Caki2 (cell line): ENCODE measurements at places on chromosomes 5 and 9. TPM values are rescaled to one million over a fixed set of nuclear protein-coding genes. Genes with fewer than 3 reads are reported as not detected.

IL13 gene
- not detected in 2 replicates for total RNA-seq

PCAT7 gene
- total RNA-seq: 1.4 and 5.8 TPM in 2 replicates

PCDHAC1 gene
- 0.09 and 0.10 TPM in 2 replicates for total RNA-seq

ORM2 gene
- not detected in 2 replicates for total RNA-seq

LCN1 gene
- total RNA-seq: not detected in 2 replicates

BARHL1 gene
- total RNA-seq: not detected in 2 replicates

PCDHGA8 gene
- not detected in 2 replicates for total RNA-seq

PCDHGB7 gene
- total RNA-seq: 0.03 and 0.64 TPM in 2 replicates

UIMC1 gene
- 41.8 and 72.2 TPM in 2 replicates for total RNA-seq

FASTKD3 gene
- 5.1 and 10.2 TPM in 2 replicates for total RNA-seq

CAMK2A gene
- total RNA-seq: not detected in 2 replicates

ESM1 gene
- total RNA-seq: not detected in 2 replicates

SLC6A7 gene
- not detected in 2 replicates for total RNA-seq

ACER2 gene
- total RNA-seq: 1.7 and 1.9 TPM in 2 replicates

PCDHGA2 gene
- total RNA-seq: not detected in 2 replicates

SLIT3 gene
- 12.5 and 21.9 TPM in 2 replicates for total RNA-seq

OBP2B gene
- not detected in 2 replicates for total RNA-seq

ENTPD8 gene
- total RNA-seq: not detected in 2 replicates

SLC25A48 gene
- not detected in 2 replicates for total RNA-seq

PCDHGA1 gene
- total RNA-seq: 0.07 TPM in 1 of 2 replicates, not detected in the other

LCN9 gene
- total RNA-seq: not detected in 2 replicates

CNTFR gene
- not detected in 2 replicates for total RNA-seq

DNAJC18 gene
- 1.4 and 3.3 TPM in 2 replicates for total RNA-seq

SLC34A3 gene
- total RNA-seq: not detected in 2 replicates

DDX4 gene
- total RNA-seq: not detected in 2 replicates

NEUROG1 gene
- not detected in 2 replicates for total RNA-seq

PGM5 gene
- not detected in 2 replicates for total RNA-seq

SYNPO gene
- 1.1 and 1.2 TPM in 2 replicates for total RNA-seq

BHMT2 gene
- total RNA-seq: 49.8 and 53.9 TPM in 2 replicates

PCDHB6 gene
- total RNA-seq: not detected in 2 replicates

DMAC1 gene
- total RNA-seq: 9.6 and 11.3 TPM in 2 replicates

PCDHGC5 gene
- not detected in 2 replicates for total RNA-seq

SPINK7 gene
- total RNA-seq: not detected in 2 replicates

GPR151 gene
- total RNA-seq: not detected in 2 replicates

PRRX2 gene
- total RNA-seq: 3.0 and 7.6 TPM in 2 replicates

TAF11L5 gene
- total RNA-seq: not detected in 2 replicates

TAF1L gene
- total RNA-seq: not detected in 2 replicates

SLC46A2 gene
- total RNA-seq: not detected in 2 replicates

OR1Q1 gene
- not detected in 2 replicates for total RNA-seq

GDA gene
- 26.3 and 31.2 TPM in 2 replicates for total RNA-seq

MARCOL gene
- total RNA-seq: not detected in 2 replicates

SNCB gene
- not detected in 2 replicates for total RNA-seq

DNAI1 gene
- total RNA-seq: not detected in 2 replicates

SLC6A19 gene
- total RNA-seq: not detected in 2 replicates

FOXD1 gene
- total RNA-seq: 12.1 and 17.0 TPM in 2 replicates

SLC6A3 gene
- total RNA-seq: not detected in 2 replicates

C1QTNF2 gene
- total RNA-seq: not detected in 2 replicates

IFNB1 gene
- not detected in 2 replicates for total RNA-seq

ZFYVE16 gene
- total RNA-seq: 4.5 and 5.8 TPM in 2 replicates

PCDHGA10 gene
- total RNA-seq: 0.14 TPM in 1 of 2 replicates, not detected in the other
